ENCODE measurements at places on chromosomes 5 and 9.

DNA sequence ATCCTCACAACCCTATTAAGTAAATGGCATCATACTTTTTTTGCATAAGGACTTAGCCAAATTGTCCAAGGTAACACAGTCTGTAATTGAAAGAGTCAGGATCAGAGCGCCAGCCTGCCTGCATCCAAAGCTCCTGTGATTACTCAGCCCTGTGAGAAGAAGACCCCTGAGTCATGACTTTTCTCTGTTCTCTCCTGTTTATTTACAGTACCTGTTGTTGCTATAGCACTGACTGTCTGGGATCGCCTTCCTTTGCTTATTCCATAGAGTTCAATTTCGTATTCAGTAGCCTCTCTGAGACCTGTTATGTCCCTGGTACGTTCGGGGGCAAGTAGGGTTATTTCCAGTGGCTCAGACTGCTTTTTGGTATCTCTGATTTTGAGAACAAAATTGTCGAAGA, 71.8 kb downstream of the TNC start:
- DNase-seq, result no peak

GRCh38 chr5:133824661-133825254, 143.7 kb downstream of the C5orf15 start:
- no peak for DNase-seq

- DNase-seq, result no peak
Measured at GRCh38 chr5:122442938-122443337, 130.9 kb downstream of the SNCAIP start.

- no peak for DNase-seq
Measured at GRCh38 chr9:117028103-117028858, 341.2 kb downstream of the TRIM32 start.

- DNase-seq, result no peak
Measured at GRCh38 chr5:132008163-132008473, 3.3 kb downstream of the ACSL6 start.

DNA sequence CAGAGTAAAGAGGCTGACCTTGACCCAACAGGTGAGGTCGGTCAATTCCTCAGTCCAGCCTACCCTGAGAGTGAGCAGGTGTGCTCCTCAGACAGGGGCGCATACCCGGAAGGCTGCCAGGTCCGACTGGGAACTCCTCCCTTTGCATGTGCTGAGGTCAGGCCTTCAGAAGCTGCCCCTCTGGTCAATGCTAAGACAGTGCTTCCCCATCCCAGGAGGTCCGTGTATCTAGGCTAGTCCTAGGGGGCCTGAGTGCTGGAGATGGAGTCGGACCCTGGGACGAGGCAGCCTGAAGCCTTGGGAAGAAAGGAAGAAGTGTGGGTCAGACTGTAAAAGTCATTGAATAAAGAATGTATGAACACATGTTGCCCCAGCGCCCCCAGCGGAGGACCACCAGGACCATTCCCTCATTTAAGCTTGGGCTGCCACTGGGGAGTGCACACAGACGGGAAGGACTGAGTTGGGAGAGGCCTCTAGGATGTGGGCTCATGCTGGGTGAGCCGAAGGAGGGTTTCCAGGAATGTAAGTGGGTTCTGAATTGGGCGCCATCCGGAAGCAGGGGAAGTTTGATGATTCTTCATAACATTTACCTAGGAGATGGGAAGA, 41.0 kb upstream of the GFPT2 start:
- DNase-seq, result no peak

- peak; percentile 42 for DNase-seq
Measured at GRCh38 chr5:151523335-151523734, 67.8 kb downstream of the FAT2 start.

DNA sequence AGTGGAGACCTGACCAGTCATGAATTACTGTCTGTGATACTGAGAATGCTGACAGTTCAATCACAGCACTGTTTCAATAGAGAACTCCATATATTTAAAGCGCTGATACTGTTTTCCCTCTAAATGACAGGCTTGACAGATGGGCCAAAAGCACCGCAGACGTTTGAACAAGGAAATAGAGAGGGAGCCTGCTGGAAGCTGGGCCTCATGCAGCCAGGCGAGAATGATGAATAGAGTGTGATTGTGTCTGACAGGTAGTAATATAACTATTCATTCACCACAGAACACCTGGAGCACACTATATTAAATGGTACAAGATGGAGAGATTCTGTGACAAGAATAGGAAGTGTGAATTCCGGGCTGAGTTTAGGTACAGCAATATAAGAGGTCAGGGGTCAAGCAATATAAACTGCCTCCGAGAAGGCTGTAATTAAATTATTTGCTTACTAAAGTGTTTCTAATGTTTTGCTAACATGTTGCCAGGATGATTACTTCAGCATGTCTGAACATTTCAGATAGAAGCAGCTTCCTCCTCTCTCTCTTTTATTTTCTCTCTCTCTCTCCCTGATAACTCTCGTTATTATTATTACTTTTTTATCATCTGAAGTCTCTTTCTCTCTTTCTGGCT, 297.7 kb downstream of the CSNK1G3 start:
- DNase-seq, result no peak

DNA sequence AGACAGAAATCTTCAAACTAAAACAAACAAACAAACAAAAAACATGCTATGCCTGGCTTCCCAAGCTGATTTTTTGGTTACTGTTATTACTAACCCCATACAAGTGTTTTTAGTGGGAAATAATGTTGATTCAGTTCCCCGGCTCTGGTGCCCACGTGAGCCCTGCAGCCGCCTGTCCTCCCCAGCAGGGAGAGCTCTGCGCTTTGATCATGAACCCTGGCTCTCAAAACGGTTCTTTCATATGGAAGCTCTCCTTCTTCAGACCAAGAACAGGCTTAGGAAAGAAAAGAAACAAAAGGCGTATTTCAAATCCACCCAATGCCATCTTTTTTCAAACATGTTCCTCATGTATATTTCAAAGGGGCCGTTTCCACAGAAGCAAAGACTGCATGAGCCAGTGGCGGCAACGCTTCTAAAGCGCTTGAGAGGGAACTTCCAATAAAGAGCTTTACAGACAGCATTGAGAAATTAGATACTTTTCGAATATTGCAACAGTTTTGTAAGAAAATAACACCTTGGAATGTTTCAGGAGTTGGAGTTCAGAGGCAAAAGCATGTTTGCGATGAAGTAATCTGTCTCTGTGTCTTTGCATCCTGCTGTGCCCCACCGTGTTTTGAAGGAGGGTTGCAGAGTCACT, 74.8 kb downstream of the ICE1 start:
- peak; percentile 29 for DNase-seq

GRCh38 chr9:103430469-103430868, 435.3 kb downstream of the CYLC2 start:
- DNase-seq, result no peak

DNA sequence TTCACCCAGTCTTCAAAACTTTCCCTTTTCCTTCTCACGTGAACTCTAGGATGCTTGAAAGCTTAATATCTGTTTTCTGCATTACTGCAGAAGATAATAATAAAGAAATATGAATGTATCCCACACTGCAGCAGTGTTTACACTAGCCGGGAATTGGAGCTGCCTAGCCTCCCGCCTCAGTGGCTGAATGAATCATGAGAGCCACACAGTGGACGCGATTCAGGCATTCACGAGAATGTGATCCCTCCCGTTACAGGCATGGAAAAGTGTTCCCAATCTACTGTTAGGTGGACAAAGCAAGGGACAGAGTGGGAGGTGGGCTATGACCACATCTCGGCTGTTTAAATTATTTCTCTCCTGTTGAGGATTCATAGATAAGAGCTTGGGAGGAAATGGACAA, 69.4 kb upstream of the CTSL start:
- DNase-seq, result no peak

Data from CD4-positive, alpha-beta T cell treated with Interleukin-21 for 1 hour (primary cell).